ENCODE measurements at places on chromosomes 16 and 17.

GRCh38 chr17:1000597-1001461 lies 3.9 kb downstream of the TIMM22 start:
- DNase-seq: no peak

DNA sequence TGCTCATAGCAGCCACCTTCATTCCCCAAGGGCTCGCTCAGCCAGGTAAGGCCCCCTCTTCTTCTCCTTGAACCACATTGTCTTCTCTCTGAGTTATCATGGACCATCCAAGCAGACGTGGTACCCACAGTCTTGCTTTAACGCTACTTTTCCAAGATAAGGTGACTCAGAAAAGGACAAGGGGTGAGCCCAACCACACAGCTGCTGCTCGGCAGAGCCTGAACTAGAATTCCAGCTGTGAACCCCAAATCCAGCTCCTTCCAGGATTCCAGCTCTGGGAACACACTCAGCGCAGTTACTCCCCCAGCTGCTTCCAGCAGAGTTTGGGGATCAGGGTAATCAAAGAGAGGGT lies 272 bp downstream of the CCL2 start:
- no peak for DNase-seq

- DNase-seq: no peak
These were observed 19.9 kb upstream of the COL1A1 start for GRCh38 chr17:50221266-50221863.

- DNase-seq: no peak
These were observed 46.1 kb upstream of the KCNJ2 start for GRCh38 chr17:70123193-70123592.

DNA sequence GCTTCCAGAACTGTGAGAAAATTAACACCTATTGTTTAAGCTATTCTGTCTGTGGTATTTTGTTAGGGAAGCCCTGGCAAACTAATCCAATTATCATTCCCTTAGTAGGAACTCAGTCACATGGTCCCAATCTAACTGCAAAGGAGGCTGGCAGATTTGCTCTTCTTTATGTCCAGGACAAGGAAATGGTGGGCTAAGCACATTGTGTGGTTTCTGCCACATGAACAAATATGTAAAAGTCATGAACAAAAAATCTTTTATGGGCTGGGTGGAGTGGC lies 278.6 kb upstream of the RPL38 start:
- no peak for DNase-seq

DNA sequence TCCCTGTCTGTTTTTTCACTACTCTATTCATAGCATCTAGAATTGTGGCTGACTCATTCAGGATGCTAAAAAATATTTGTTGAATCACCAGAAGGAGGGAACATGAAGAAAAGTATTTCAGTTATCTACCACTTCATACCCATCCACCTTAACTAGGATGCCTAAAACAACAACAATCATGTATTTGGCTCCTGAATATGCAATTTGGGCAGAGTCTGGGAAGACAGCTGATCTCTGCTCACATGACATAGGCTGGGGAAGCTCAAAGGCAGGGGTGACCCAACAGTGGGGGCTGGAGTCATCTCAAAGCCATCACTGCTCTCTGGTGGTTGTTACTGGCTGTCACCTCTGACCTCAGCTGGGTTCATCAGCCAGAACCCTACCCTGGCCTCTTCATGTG lies 80.1 kb upstream of the RPL38 start:
- no peak for DNase-seq

GRCh38 chr16:71501547-71501946 lies 12.4 kb upstream of the ZNF19 start:
- no peak for DNase-seq
